ENCODE measurements at places on chromosomes 3 and 15.

DNA sequence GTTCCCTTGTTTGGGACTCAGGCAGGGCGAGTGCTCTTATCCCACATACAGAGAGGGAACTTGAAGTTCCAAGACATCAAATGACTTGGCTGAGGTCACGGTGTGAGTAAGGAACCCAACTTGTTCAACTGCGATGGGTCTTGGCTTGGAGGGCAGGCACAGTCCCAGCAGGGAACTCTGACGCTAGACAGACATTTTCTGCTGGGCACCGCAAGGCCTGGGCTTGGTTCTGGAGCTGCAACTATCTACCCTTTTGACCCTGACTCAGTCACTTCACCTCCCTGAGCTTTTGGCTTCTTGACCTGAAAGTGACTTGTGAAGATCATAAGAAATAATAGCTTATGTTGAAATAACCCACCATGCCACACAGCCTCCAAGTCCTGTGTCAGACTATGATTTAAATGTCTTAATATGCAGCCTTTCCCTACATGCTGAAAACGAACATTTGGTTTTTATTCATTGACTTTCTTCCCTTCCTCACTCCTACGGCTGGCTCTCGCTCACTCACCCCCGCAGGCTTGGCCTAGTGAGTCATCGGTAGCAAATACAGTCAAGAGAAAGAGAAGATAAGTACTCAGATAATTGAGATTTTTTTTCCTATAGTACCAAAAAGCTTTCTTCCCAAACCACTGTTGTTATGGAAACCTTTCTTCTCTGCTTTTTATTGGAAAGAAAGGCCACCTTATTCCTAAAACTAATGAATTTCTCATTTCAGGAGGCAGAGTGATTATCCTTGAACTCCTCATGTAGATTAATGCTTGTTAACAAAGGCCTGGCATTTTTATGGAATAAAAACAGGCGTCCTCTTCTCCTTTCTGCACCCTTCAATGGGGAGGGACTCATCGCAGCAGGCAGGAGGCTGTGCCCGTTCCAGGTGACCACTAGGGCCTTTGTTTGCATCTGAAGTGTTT lies 178.4 kb downstream of the ATP10A start:
- peak; percentile 87 for DNase-seq

GRCh38 chr3:72641684-72642083 lies 206.6 kb downstream of the SHQ1 start:
- DNase-seq: no peak

- no peak for DNase-seq
Observed at GRCh38 chr15:25427861-25428260, 11.0 kb downstream of the UBE3A start.

GRCh38 chr3:175238801-175239200 lies 379.7 kb downstream of the NAALADL2 start:
- no peak for DNase-seq

DNA sequence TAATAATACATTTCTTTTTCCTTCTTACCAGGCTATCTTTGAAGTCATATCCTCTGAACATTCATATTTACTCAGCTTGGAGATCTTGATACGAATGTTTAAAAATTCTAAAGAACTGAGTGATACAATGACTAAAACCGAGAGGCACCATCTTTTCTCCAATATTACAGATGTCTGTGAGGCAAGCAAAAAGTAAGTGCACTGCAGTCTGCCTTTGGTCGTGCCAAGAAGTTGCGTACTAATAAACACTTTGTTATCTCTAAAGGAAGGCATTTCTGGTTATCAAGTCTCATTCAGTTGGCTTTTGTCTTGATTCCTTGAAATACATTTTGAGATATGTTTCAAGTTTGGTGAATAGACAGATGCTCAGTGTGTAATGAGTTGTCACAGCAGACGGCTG lies 31.6 kb downstream of the ARHGEF26 start:
- no peak for DNase-seq

- peak; percentile 74 for DNase-seq
Observed at GRCh38 chr3:59212128-59212779, 162.4 kb upstream of the CFAP20DC start.

- DNase-seq: peak; percentile 59
Observed at GRCh38 chr3:197186887-197187588, 111.4 kb downstream of the DLG1 start.

DNA sequence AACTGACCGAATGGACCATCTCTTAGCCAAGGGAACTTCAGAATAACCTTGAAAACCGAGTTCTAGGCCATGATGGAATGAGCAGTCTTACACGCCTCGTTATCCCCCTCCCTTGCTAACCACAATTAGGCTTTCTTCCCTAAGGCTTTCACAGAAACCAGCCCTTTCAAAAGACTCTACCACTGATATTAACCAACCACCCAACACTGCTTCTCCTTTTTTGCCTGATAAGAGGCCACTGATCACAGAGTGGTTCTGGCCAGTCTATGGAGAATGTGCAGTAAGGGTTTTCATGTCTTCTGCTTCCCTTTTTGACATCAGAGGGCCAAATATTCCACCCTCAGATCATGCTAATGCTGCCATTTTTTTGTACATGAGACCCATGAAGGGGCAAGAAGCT lies 59.3 kb downstream of the MCF2L2 start:
- no peak for DNase-seq

DNA sequence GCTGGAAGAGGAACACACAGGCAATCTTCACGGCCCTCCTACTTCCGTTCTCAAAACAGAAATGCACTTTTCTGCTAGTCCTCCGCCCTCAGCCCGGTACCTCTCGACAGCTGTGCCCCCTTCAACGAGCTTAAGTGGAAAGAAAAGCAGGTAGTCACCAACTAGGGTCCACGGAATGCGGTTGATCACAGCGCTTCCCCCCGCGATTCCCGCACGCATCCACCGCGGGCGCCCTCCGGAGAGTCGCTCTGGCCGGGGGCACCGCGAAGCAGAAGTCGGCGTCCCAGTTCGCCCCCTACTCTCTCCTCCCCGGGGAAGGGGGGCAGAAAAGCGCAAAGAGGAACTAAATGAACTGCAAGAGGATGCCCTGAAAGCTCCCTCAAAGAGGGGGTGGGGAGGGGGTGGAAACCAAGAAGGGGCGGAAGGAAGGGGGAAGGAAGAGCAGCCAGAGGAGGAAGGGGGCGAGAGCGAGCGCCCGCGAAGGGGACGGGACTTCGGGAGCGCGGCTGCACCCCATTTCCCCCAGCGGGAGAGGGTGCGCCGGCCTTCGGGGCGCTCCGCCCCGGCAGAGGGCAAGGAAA lies 738 bp downstream of the ACAP2 start:
- DNase-seq: peak; percentile 19

DNA sequence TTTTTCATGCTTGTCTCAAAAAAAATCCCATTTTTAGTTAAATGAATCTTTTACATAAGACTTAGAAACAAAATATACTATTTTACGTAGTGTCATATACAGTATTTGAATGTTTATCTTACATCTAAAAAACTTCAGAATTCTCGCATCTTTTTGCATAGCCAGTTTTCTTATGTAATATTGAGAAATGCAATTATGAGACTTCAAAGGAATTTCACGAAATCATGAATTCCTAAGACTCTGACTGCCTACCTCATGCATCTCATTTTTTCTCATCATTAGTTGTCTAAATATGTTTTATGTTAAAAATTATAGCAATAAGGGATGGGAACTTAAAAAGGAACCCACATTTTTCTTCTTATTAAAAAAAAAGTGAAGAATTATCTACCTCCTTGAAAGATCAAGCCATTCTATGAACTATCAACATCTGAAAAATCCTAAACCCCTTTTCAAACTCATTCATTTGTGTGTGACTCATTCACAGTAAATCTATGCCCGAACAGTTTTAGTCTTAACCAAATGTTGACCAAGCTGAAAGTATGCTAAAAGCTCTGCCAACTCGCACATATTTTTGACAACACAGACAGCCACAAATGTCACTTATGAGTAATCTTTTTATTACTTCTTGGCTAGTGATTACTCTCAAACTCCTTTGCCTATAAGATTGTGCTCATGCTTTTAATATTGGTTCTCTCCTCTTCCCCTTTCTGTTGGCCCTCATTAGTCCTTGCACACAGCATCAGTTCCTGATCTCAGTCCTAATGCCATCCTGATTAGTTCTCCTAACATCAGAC lies 115.9 kb downstream of the DCLK3 start:
- peak; percentile 81 for DNase-seq

- DNase-seq: no peak
Observed at GRCh38 chr15:51450001-51450400, 108.5 kb downstream of the GLDN start.

DNA sequence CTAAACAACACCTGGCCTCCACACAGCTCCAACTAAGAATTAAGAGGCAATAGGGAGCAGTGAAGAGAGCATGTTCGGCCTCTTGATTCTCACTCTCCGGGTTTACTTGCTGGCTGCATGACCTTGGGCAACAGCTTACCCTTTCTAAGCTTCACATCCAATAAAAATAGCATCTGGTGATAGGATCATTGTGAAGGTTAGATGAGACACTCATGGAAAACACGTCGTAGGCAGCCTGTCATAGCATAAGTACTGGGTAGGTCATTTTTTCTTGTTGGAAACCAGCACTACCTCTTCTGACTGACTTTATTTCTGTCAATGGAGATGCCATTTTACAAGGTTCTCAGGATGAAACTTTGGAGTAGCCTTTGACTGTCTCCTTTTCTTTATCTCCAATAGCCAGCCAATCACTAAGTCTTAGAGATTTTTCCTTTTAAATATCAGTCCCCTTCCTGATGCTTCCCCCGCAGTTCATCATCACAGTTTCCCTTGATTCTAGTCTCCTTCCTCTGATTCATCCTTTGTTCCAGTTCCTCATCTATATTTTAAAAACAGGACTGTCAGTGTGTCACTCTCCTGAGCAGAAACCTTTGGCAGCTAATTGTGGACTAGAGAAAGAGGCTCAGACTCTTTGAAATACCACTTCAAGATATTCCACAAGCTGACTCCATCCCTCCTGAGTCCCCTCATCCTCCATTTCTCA lies 271.5 kb downstream of the SLC9A9 start:
- no peak for DNase-seq

DNA sequence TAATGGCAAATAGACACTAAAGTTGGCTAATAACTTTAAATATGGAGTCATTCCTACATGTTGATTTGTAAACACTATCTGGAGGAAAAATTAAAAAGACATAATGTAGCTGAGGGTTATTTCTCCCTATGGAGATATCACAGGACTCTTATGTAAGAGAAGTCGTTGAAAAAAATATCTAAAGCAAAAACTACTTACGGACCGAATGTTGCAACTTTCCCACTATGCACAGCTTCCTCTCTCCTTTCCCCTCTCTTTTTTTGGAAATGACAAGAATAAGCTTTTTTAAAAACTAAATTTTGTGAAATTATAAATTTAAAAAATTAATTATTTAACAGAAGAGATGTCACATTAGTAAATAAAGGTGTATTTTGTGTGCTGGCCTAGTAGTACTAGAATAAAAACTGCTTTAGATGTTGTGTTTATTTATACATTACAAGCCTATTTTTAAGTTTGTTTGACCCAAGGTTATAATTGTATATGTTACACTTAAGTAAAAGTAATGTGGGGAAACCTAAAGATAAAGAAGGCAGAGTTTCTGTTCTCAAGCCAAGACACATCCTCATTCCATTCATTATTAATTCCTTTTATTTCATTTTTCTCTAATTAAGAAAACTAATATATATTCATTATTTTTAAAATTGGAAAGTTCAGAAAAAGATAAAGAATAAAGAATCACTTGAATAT lies 20.7 kb upstream of the PPARG start:
- DNase-seq: no peak

- DNase-seq: peak; percentile 61
Observed at GRCh38 chr3:99023590-99024192, 122.2 kb upstream of the DCBLD2 start.

- no peak for DNase-seq
Observed at GRCh38 chr3:69428657-69429255, 42.9 kb upstream of the FRMD4B start.

DNA sequence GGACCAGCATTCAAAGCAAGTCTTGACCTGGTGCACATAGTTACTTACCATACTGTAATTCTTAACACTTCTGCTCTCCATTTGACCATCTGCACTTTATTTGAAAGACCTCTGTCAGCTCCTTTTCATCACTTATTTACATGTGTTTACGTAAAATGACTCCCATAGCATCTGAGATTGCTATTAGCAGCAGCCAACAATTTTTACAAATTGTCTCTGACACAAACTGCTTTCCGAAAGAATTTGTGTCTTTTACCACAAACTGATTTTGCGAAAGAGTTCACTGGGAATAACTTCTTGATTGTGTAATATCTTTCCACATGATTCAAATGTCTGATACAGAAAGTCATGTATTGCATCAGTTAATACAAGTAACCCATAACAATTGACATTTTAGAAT lies 144.1 kb upstream of the PEX5L start:
- DNase-seq: no peak

GRCh38 chr3:124663690-124664089 lies 66.6 kb upstream of the UMPS start:
- DNase-seq: peak; percentile 55

- no peak for DNase-seq
Observed at GRCh38 chr3:116265976-116266584, 179.2 kb downstream of the LSAMP start.

GRCh38 chr3:50381383-50381782 lies 22.1 kb upstream of the TMEM115 start:
- no peak for DNase-seq

GRCh38 chr3:16119887-16120286 lies 54.6 kb upstream of the GALNT15 start:
- no peak for DNase-seq

DNA sequence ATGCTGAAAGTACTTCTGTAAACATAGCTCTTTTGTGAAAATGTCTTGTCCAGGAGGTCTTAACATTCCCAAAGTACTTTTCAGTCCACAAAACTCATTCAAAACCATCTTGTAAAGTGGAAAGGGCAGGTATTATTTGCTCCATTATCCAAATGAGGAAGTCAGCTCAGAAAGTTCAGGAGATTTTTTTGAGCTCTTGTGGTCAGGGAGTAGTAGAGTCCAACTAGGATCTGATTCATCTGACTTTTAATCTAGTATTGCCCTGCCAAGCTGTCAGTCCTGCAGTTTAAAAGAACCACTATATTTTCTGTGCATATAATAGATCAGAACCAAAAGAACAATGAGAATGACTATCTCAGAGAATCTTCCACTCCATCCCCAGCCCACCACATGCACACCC lies 83.5 kb downstream of the FOXB1 start:
- no peak for DNase-seq

DNA sequence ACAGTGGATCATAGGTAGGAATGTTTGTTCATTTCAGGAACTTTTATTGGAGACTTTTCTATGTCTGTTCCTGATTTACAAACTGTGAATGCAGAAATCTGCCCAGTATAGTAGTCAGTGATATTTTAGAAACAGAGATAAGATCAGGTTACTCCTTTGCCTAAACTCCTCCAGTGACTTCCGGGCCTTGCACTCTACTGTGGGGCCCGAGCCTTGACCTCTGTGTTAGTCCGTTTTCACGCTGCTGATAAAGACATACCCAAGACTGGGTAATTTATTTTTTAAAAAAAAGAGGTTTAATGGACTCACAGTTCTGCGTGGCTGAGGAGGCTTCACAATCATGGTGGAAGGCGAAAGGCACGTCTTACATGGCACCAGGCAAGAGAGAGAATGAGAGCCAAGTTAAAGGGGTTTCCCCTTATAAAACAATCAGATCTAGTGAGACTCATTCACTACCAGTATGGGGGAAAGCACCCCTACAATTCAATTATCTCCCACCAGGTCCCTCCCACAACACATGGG lies 127.1 kb downstream of the DNAJB8 start:
- DNase-seq: no peak

Data from AG08395 (cell line).